A549 treated with Mapracorat at 1 μM for 4 hours (cell line): ENCODE measurements at places on chromosomes 1 and 21. TPM values are rescaled to one million over a fixed set of nuclear protein-coding genes. Genes with fewer than 3 reads are reported as not detected.

BCAR3 gene
- total RNA-seq = 70.4 to 87.4 TPM (median 78.8 TPM) in 5 replicates

GSTM5 gene
- total RNA-seq = not detected in 5 replicates

KCNK2 gene
- total RNA-seq = 0.09 to 0.10 TPM in 2 of 5 replicates, not detected in the others

FAM72C gene
- 4.3 to 5.7 TPM (median 4.7 TPM) in 5 replicates for total RNA-seq

CRNN gene
- total RNA-seq = not detected in 5 replicates

PROK1 gene
- total RNA-seq = not detected in 5 replicates

CRP gene
- not detected in 5 replicates for total RNA-seq

S100A3 gene
- 103 to 117 TPM (median 114 TPM) in 5 replicates for total RNA-seq
